ENCODE measurements at places on chromosomes 5 and 9. TPM values are rescaled to one million over a fixed set of nuclear protein-coding genes. Genes with fewer than 3 reads are reported as not detected.

DNA sequence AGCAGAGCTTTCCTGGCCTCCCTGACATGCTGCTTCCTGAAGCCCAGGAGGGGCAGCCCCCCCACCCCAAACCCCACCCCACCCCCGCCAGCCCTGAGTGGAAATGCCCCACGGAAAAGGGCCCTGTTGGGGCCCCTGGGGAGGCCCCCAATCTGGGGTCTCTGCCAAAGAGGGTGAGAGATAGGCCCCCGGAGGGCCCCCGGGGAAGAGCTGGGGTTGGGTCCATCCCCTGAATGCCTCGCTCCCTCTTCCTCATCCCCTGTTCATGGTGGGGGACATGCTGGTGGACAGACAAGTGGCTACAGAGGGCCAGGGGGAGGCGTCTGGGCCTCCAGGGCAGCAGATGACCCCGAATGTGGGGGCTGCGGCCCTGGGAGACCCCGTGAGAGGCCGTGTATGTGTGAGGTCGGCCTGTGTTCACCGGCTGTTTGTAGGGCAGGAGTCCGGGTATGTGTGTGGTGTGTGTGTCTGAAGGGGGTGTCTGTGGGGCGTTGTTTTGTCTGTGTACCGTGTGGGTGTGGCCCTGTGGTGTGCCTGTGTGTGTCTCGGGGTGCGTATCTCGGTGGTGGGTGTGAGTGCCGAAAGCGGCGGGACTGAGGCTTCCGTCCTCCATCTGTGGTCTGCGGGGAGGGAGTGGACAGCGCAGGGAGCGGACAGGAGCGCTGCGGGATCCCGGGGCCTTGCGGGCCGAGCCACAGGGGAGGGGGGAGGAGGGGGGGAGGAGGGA, 11.3 kb downstream of the C9orf50 start:
- no peak for DNase-seq

- peak; percentile 34 for DNase-seq
These were observed 724 bp downstream of the SGTB start for GRCh38 chr5:65721050-65721719.

DNA sequence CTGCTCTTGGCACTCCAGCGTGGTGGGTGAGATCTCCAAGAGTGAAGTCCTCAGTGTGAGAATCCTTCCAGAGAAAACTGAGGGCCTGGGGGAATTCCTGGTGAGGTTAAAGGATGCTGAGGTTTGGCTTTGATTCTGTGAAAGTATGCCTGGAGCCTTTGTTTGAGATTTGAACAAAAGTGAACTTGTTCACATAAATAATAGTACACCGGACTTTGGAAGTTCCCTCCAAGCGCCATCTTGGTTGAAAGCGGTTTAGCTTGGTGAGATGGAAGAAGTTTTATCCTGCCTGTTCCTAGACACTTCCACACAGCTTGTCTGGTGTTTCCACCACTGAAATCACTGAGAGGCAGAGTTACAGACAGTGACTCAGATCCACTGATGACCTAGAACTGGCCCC, 286.4 kb downstream of the NTRK2 start:
- no peak for DNase-seq

Gene SLC23A1
- not detected for total RNA-seq

- DNase-seq, result no peak
These were observed 193.2 kb upstream of the RORB start for GRCh38 chr9:74303945-74304344.

Data from H4 (cell line).